ENCODE measurements at places on chromosomes 3 and 15.

DNA sequence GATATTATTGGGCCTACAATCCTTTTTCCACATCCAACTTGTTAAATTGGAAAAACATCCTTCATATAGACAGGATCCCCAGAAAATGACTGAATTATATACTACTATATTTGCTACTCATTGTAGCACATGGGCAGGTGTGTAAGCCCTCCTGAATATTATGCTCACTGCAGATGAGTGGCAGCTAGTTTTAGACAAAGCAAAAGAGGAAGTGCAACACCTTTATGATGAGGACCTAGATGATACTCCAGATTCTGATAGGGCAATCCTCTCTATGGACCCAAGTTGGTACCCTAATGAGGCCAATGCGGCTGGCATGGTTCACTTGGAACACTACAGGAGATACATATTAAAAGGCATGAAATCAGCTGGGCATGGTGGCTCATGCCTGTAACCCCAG, 119.1 kb upstream of the PLCL2 start:
- DNase-seq: no peak

- no peak for DNase-seq
Observed at GRCh38 chr3:191441687-191442086, 19.3 kb upstream of the PYDC2 start.

- peak; percentile 5 for DNase-seq
Observed at GRCh38 chr3:159929171-159930141, 59.2 kb upstream of the IL12A start.

- no peak for DNase-seq
Observed at GRCh38 chr3:64207289-64208080, 17.8 kb downstream of the PRICKLE2 start.

GRCh38 chr15:31019986-31020385, 28.6 kb upstream of the MTMR10 start:
- no peak for DNase-seq

- no peak for DNase-seq
Observed at GRCh38 chr15:44666210-44667038, 3.0 kb upstream of the SPG11 start.

DNA sequence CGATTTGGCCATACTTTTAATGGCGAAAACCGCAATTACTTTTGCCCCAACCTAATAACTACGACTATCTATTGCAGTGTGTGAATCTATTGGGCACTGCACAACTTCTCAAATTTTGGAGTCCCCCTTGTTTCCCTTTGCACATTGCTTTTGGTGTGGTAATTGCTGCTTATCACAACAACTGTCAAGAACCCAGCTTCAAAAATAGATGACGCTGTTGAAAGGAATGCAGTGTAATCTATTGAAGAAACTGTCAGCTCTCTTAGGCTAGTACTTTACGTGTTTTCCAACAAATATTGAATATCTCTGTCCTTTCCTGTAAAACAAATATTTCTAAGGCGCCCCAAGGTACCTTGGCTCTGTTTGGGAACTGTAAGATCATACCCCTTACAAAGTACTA, 222.8 kb upstream of the UBE2E2 start:
- DNase-seq: no peak

DNA sequence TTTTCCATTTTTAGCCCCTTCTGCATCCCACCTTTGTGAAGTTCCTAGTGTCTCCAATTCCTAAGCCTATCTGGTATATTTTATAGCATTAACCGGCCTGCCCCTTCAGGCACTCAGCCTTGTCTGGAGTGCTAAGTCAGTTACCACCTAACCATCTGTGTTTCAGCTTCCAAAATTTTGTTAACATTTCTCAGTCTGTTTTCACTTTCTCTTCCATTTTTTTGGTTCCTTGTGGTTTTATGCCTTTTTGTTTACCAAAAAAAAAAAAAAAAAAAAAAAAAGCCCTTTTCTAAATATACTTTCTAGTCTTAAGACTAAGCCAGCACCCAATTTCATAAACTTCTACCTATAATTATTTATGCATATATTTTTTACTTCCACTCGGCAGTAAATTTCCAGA, 92.4 kb downstream of the CSNK1G1 start:
- DNase-seq: no peak

DNA sequence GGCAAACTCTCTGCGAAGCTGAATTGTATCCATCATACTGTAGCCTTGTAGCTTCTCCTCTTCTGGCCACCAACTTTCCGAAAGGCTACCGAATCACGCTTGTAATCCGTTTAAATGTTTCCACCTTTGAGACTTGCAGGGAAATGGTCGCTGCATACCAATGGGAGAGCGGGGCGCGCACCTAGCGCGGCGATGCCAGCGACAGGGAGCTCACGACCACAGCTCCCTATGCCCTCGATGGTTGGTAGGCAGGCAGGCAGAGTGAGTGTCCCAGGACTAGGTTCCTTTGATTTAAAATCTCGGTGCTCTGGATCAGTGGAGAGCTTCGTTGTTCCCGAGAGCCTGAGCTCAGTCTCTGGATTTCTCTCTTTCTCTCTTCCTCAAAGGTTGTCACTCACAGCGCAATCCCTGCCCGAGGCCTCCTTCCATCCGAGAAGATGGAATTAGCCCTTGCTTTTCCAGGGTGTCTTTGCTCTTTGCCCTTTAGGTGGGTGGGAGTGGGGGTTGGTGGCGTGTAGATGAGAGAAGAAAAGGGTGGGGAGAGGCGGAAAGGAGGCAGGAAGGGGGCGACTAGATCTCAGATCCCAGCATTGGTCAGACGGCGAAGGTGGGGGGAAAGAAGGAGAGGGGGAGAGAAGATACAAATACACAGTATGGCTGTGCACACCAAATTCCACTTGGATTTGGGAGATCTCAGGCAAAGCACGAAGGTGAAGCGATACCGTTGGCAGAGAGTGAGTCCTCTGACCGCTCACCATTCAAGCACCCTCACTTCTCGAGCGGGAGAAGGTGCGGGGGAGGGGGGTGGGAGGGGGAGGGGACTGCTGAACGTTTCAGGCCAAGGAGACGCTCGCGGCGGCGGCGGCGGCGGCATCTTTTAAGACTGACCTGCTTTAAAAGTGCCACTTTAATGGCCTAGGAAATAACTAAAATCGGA, at the start of gene SLITRK3:
Gene SLITRK3 (minus strand): TSS at position 745 of the 937 bp plus-strand sequence. CDS start 5,554 bp downstream, outside the sequence.
- DNase-seq: no peak

DNA sequence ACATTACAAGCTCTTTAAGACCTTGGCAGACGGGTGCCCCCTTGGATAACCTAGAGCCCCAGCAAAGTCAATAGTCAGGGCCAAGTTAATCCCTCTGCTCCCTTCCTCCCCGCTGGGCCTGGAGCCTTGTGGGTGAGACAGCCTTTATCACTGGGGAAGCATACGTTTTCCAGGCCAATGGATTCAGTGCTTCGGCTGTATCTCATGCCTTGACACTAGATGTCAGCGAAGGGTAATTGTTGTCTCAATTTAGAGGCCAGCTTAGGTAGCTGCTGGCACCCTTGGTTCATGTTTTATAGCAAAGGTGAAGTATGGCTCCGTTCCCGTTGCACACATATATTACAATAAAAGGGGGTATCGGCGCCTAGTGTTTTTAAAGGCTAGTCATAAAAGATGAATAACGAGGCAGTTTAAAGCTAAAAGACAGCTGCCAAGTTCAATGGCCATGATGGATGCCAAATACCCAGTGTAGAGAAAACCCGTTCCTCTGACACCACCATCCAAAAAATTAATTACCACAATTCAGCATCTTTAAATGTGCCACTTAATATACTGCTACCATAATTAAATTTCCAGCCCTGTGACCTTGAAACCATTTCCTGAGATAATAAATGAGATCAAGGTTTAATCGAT, 52.3 kb upstream of the BNIP2 start:
- no peak for DNase-seq

DNA sequence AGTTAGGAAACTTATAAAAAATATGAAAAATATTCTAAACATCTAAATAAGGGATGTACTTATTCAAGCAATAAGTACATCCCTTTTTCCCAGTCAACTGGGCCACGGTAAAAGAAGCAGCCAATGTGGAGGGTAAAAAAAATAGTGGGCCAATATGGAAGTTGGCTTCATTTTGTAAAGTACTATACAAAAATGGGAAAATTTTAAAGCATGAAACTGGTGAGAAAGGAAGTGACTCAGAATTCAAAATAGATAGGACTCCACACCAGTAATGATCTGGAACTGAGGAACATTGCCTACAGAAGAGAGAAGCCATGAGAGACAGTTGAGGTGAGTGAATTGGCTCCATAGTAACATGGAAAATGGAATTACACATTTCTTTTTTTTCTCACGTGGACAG, 108.9 kb downstream of the FNDC3B start:
- DNase-seq: no peak

GRCh38 chr3:39136533-39137434, 16.6 kb downstream of the CSRNP1 start:
- DNase-seq: no peak

DNA sequence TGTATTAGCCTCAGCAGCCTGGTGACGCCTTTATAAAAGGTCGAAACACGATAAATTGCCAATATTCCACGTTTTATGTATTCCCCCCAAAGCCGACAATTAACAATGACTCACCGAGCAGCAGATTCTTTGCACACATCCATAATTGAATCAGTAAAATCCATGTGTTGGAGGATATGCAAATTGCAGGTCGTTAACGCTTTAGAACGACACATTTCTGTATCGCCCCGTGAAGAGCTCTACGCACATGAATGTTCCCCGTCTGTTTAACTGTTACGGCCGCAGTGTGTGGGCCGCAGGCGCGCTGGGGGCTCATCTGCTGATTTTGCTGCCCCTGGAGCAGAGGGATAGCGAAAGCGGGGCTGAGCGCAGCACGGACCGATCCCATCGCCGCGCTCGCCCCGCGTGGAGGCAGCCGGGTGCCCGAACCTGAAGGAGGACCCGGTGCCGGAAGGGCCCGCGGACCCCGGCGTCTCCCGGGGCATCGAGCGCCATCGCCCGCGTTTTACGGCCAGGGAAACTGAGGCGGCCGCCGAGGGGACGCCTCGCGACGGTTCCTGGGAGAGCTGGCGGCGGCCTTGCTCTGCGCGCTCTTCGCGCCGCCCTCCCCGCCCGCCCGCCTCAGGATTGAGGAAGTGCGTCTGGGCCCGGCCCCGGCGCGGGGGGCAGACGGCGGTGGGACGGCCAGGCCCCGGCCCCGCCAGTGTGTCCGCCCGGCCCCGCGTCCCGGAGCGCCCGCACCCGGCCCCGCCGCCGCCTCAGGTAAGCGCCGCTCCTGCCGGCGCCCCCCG, at the start of gene LRRK1:
Gene LRRK1 (plus strand): TSS at position 668 of the 791 bp plus-strand sequence. CDS start 5,276 bp downstream, outside the sequence.
- peak; percentile 13 for DNase-seq

DNA sequence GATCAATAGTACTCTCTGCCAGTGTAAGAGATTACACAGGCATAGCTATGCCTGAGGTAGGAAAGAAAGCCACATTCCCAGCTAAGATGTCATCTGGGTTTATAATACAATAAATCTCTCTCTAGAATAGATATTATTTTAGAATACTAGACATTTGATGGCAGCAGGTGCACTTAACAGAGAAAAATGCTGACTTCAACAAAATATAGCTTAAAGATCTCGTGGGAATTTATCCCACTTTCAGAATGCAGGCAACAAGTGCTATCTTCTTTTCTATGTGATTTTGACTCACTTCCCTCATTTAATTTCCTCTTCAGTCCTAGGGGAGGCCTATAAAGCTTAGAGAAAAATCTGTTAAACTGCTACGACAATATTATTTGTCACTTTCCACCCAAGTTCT, 60.9 kb upstream of the FSIP1 start:
- DNase-seq: no peak

GRCh38 chr3:46925585-46925934, 48.0 kb downstream of the PTH1R start:
- no peak for DNase-seq

DNA sequence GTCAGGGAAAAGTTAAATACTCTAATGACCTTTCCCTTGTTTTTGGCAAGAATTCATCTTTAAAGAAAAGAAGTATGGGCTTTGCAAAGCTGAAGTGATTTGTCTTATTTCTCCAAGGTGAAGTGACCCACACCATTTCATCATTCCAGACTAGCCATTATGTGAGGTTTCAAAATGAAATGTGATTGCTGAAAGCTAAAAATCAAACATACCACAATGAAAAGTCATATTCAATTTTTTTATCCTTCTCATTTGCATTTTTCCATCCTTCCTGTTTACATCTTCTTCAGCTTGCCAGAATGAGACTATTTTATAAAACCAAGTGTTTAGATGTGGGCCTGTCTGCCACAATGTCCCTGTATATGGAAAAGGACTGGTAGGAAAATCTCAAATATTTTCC, 142.3 kb upstream of the STRIT1 start:
- DNase-seq: no peak

GRCh38 chr15:39785139-39785538, 2.5 kb upstream of the FSIP1 start:
- DNase-seq: no peak

DNA sequence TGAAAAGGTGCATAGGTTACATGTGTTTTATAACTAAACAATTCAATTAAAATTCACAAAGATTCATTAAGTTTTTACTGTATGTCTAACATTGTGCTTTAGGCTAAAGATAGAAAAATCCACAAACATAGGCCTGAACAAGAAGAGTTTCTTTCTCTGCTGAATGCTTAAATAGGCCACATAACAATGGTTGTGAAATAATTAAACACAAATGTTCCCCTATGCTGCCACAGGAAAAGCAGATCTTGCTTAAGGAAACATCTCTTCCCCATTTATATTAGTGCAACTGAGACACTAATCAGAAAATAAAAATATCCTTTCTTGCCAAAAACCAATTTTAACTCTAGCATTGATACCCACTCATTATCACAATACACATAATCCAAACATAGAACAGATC, 725.4 kb upstream of the DPPA4 start:
- no peak for DNase-seq

- no peak for DNase-seq
Observed at GRCh38 chr3:151900460-151900859, 27.0 kb downstream of the SUCNR1 start.

DNA sequence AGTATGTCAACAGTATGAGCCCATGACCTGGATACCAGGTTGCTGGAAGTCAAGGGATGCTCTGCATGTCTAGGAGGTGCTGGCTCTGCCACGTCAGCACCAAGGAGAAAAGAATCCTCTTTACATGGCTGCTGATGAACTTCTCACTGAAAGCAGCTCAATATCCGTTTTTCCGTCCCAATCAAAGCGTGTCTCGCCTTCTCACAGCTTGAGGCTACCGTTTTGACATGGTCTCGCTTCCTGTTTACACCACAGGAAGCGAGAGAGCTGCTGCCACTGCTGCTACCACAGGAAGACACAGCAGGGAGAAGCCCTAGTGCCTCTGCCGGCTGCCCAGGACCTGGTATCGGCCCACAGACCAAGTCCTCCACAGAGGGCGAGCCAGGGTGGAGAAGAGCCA, 27.3 kb downstream of the STARD5 start:
- DNase-seq: peak; percentile 83

GRCh38 chr3:115580566-115580965, 42.7 kb upstream of the GAP43 start:
- no peak for DNase-seq

DNA sequence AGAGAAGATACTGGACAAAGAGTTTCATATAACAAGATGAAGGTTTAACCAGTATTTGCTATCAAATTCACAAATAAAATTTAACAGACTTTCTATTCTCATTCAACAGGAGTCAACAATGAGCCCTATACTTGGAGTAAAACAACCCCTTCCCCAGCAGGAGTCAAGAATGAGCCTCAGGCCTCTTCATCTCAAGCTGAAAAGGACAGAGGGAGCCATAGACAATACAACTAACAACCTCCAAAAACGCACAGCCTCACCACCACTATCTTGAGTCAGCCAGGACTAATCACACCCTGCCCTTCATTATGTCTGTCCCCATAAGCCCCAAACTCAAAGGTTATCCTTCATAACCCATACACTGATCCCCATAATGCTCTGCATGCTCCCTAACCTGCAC, 36.4 kb downstream of the ETFA start:
- DNase-seq: no peak

Measured in T-helper 2 cell treated with Interferon-gamma antibody and Interleukin-4, amounts not matched to agents 5 μg/mL and 100 μg/mL, for 36 hours (primary cell).